ENCODE measurements at places on chromosomes 16 and 17.

GRCh38 chr17:15955793-15956541 lies 11.0 kb downstream of the ADORA2B start:
- no peak for DNase-seq

DNA sequence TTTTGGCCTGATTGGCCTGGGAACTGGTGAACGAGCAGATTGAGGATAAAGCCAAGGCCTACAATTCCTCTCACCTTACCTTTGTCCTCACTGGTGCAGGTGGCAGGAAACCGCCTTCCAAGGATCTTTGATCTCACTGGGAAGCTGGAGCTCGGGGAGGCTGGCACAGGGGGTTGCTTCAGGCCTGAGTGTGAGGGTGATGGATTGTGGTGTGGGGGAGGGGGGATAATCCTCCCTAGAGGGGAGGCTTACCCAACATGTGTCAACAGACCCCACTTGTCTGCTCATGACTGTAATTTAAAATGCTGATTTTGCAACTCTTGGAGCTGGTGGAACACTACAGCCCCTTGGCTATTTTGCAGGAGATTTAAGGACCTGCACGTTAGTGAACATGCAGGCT lies 4.5 kb upstream of the RMI2 start:
- DNase-seq = no peak

DNA sequence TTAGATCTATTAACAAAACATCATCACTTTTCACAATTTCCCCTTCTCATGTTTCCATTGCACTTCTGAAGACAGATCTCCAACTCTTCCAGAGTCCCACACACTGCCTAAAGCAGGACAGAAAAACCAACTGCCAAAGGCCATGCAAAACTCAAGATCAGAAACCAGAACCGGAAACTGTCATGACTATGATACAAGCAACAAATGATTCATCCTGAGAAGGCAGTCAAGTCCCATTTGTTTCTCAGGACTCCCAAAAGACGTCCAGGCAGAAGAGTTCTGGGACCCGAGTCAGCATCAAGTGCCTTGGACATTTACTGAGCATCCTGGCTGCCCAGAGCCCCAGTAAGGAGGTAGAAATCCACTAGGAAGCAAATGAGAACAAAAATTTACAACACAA lies 38.8 kb downstream of the ERN1 start:
- DNase-seq = no peak

GRCh38 chr16:77137045-77137444 lies 53.9 kb upstream of the MON1B start:
- no peak for DNase-seq

GRCh38 chr16:19559242-19559910 lies 3.9 kb downstream of the VPS35L start:
- peak; percentile 57 for DNase-seq

GRCh38 chr16:24683847-24684493 lies 45.5 kb upstream of the TNRC6A start:
- no peak for DNase-seq

GRCh38 chr17:40980596-40980995 lies 3.5 kb downstream of the KRT40 start:
- DNase-seq = peak; percentile 40

GRCh38 chr16:23342083-23342640 lies 40.1 kb downstream of the SCNN1B start:
- DNase-seq = no peak

- DNase-seq = no peak
Observed at GRCh38 chr17:6452471-6453266, 8.4 kb downstream of the PIMREG start.

DNA sequence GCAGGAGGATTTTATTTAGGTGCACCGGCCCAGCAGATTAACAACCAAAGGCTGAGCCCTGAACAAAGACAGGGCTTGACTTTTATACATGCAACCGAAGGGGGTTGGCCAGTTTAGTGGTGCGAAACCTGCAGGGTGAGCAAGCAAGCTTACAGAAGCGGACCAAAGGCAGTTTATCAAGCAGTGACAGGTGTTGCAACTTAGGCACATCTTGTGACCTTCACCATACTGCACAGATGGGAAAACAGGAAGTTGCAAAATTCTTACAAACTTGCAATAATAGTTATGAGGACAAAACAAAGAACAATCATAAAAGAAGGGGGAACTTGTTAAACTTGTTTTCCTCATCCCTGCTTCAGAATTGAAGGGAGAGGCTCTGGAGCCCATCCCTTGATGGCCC lies 1265.1 kb downstream of the CDH8 start:
- no peak for DNase-seq

DNA sequence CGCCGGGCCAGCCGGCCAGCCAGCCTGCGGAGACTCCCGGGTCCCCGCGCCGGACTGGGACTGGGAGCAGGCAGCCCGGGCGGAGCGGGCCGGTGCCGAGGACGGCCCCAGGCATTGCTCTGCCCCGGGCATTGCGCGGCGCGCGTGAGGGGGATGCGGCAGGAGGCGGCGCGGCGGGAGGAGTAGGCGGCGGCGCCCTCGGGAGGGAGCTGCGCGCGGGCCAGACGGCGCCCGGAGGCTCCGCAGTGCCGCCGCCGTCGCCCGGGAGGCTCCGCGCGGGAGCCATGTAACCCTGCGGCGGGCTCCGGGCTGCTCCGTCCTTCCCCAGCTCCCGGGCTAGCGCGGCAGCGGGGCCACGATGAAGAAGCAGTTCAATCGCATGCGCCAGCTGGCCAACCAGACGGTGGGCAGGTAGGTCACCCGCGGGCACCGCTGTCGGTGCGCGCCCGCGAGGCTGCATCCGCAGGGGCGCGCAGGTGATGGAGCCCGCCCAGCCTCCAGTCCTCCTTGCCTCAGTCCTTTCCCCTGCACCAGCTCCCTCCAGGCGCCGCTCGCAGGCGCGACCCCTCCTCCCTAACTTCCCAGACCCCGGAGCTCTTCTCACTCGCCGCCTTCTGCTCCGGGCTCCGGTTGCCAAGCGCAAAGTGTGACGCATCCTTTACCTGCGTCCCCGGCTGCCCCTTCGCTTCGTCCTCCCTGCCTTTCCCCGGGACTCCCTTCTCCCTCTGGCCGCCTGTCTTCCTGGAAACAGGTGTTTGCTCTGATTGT lies at the start of gene ARHGAP44:
ARHGAP44 (plus strand) TSS at position 18 of the 768 bp plus-strand sequence; CDS start at position 359, 341 bp downstream.
- peak; percentile 49 for DNase-seq

GRCh38 chr16:24291932-24292331 lies 35.8 kb downstream of the CACNG3 start:
- DNase-seq = no peak

GRCh38 chr16:88317613-88317965 lies 65.2 kb upstream of the ZNF469 start:
- peak; percentile 69 for DNase-seq

- DNase-seq = peak; percentile 32
Observed at GRCh38 chr17:28953444-28954118, 2.3 kb upstream of the PHF12 start.

GRCh38 chr17:15930426-15930825 lies 14.5 kb upstream of the ADORA2B start:
- no peak for DNase-seq

- DNase-seq = peak; percentile 87
Observed at GRCh38 chr16:83994087-83994486, 26.0 kb downstream of the NECAB2 start.

GRCh38 chr17:11644265-11645212 lies 46.3 kb downstream of the DNAH9 start:
- DNase-seq = peak; percentile 56

DNA sequence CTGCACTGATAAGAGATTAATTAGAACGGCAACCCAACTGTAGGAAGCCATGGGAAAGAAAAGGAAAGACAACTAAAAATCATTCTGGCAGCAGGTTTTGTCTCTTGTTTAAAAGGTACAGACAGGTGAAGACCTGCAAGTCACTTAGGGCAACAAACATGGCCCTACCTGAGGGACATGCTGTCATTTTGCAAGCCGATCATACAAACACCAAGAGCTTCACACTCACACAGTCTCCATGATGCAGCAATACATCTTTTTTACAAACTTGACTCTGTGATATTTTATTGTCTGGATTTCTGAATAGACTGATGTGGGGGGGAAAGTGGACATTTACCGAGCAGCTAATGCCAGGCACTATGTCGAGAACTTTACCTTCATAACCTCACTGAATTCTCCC lies 101.8 kb downstream of the PARN start:
- DNase-seq = no peak

GRCh38 chr16:56749672-56750491 lies 20.0 kb downstream of the NUP93 start:
- DNase-seq = no peak

GRCh38 chr16:56970934-56971767 lies 9.4 kb downstream of the CETP start:
- no peak for DNase-seq

GRCh38 chr16:49011901-49012300 lies 269.7 kb downstream of the CBLN1 start:
- DNase-seq = no peak

GRCh38 chr17:40100669-40101366 lies 429 bp upstream of the NR1D1 start:
- DNase-seq = peak; percentile 98

- DNase-seq = no peak
Observed at GRCh38 chr17:30588798-30589247, 111.6 kb downstream of the GOSR1 start.

DNA sequence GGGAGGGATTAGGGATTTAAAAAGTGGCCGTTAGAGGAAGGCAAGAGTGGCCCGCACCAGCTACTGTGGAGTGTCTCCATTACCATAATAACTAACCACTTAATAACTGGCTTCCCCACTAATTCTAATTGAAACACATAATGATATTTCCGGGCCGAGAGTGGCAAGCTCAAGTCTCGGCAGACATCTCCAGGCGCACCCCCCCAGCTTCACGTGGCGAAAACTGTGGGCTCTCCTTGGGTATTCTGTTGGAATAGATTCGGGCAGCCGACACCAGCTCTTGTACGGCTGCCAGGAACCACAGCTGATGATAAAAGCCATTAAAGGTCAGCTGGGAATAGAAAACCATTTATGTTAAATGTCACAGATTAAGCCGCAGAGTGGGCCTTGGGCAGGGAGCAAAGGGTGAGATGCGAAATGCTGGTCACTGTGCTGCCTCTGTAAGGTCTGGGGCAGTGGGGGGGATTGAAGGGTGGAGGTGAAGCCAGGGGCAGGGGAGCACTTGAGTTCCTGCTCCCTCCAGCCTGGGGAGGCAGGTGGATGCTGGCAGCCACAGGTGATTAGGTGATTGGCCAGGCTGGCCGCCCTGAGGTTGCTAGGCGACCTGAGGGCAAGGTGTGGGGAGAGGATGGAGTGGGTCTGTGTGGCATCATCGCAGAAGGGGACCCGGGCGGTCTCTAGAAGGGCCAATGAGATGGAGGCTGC lies 115.6 kb upstream of the SDK2 start:
- no peak for DNase-seq

GRCh38 chr16:59878999-59879398 lies 1144.9 kb upstream of the GOT2 start:
- DNase-seq = peak; percentile 20

DNA sequence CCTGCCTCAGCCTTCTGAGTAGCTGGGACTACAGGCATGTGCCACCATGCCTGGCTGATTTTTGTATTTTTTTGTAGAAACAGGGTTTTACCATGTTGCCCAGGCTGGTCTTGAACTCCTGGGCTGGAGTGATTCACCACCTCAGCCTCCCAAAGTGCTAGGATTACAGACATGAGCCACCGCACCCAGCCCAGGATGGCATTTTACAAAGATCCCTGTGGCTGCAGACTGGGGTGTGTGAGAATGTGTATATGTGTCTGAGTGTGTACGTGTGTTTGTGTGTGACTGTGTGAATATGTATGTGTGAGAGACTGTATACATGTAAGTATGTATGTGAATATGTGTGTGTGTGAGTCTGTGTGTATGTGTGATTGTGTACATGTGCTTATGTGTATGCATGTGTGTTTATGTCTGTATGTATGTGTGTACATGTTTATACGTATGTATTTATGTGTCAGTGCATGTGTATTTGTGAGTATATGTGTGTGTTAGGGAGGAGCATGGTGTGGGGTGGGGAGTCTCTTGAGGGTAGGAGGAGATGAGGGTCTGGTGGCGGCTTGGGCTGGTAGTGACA lies 17.0 kb downstream of the RPTOR start:
- no peak for DNase-seq

DNA sequence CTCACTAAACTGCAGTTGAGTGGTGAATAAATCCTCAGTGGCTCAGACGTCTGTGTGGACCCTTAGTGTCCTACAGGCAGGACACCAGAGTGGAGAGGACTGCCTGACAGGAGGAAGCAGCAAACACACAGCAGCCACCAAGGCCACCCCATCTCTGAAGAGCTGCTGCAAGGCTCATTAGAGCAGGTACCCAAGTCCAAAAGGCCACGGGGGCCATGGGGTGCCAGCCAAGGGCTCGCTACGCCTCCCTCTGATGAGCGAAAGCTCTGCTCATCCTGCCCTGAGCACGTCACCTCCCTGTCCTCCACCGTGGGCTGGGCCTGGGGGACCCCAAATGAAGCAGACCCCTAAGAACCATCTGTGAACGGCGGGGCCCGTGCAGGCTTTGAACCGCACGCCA lies 70.1 kb upstream of the DOC2B start:
- DNase-seq = no peak

DNA sequence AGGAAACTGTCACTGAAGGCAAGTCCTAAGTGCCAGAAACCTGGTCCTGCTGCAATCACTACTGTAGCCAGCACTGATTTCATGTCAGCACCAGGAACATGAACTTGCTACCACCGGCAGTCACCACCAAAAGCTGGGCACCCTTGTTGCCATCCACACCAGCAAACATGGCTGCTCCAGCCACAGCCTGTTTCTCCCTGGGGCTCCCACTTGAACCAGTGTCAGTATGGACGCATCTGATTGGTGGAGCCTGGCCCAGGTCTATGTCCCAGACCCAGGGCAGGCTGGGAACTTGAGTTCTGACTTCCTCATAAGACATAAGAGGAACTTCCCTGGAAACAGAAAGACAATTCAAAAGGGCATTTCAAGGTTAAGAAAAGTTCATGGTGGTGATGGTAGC lies 56.5 kb downstream of the COPRS start:
- DNase-seq = no peak

DNA sequence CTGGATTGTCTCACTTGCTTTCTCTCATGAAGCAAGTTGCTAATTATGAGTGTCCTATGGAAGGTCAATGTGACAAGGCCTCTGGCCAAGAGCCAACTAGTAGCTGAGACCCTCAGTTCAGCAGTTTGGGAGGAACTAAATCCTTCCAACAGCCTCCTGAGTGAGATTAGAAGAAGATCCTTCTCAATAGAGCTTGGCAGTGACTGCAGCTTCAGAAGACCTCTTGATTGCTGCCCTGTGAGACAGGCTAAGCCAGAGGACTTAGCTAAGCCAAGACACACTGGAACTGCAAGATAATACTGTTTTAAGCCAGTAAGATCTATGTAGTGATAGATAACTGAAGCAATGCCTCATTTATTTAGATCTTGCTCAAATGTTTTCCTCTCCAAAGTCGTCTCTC lies 34.3 kb downstream of the PCTP start:
- DNase-seq = no peak

All from fibroblast of skin of right quadriceps (primary cell).